ENCODE measurements at places on chromosomes 1 and 21. TPM values are rescaled to one million over a fixed set of nuclear protein-coding genes. Genes with fewer than 3 reads are reported as not detected.

The CLDN17 gene
- total RNA-seq, result not detected

The SYCP1 gene
- total RNA-seq, result not detected

The SPRR5 gene
- total RNA-seq, result not detected

The MYOG gene
- total RNA-seq, result not detected

The USP16 gene
- total RNA-seq, result 22.3 TPM

The FBXO2 gene
- 8.7 TPM for total RNA-seq

The CLCA1 gene
- total RNA-seq, result not detected

The ADAM30 gene
- total RNA-seq, result not detected

The SYPL2 gene
- total RNA-seq, result 0.13 TPM

All from A549 treated with CORT108297 at 1 μM for 4 hours (cell line).